SW 1271 (cell line): ENCODE measurements at places on chromosomes 2 and 18.

DNA sequence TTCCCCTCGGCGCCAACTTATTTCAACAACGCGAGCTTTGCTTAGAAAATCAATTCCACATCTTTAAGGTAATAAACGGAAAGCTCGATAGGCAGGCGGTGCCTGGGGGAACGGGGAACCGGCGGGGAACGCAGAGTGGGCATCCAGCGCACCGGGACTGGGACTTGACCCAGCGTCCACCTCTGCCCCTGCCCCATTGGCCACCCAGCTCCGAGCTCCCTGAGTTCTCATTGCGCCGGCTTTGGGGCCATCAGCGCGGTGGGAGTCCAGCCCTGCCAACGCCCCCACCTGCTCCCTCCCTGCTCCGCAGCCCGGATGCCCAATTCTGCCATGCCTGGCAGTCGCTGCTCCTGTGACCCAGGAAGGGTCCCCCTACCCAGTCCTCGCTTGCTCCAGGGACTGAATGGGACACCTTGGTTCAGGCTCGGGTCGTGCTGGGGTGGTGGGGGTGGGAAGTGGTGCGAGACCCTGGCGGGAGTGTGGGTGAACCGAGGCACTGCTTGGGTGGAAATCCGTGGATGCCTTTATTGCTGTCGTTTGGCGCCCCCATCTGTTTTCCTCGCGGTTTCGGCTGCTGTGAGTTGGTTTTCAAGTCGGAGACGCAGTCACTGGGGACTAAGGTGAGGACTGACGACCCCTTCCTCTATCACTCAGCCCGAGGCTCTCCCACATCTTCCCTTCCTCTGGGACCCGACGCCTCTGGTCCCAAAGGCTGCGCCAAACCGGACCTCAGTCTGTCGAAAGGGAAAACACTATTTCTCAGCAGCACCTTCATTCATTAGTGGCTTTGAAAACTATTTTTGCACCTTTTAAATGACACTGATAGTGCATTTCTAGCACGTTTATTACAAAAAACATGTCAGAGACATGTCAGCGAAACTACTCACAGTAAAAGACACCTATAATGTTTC, 2.4 kb upstream of the EVX2 start:
- DNase-seq = no peak

DNA sequence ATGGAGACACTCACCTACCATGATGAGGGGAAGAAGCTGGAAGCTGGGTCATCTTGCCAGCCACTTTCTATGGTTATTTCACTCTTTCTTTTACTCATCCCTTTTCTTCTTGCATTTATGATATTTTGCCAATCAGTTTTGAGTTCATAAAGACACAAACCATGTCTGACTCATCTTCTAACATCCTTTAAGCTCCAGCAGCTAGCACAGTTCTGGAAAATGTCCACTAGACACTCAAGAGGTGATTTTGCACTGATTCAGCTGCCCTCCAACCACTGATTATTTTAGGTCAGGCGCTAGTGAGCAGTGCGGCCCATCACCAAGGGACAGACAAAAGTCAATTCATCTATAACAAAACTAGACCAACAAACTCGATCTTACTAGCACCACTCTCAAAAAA, 537.1 kb upstream of the ID2 start:
- no peak for DNase-seq

- no peak for DNase-seq
These were observed 657.5 kb upstream of the CDH7 start for GRCh38 chr18:65093346-65093745.

GRCh38 chr2:40550085-40550484, 98.2 kb upstream of the SLC8A1 start:
- DNase-seq = no peak

GRCh38 chr2:217162533-217162932, 302.7 kb upstream of the TNP1 start:
- DNase-seq = no peak

DNA sequence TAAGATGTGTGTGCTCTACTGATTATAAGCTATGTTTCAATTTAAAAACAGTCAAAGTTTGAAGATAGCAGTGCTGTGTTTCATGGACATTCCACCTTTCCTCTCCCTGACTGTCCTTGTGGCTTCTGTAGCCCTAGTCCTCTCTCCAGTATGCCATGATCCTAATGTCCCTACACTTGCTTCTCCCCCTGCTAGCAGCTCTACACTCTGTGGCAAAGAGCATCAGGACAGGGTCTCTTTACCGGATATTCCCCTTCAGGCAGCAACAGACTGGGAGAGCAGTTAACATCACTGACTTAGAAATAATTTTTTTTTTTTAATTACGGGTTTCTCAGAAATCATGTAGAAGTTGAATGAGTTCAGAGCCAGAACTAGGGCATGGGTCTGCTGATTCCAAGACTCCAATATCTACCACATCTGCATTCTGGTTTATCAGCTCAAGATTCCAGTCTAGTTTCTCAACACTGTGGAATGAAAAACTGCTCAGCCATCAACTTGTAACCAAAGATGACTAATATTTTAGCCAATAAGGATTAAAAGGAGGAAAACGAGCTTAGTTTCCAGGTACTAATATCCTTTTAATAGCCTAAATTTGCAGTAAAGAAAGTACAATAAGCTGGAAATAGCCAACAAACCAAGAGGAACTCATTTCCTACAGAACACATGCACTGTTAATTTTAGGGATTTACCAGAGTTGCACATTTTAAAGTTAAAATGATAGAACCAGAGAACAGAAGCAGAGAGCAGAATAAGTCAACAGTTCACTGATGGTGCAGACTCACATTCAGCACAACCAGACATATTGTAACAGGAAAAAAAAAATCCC, 45.2 kb downstream of the TMEM131 start:
- peak; percentile 81 for DNase-seq
